Neural crest cell (in vitro differentiated cells): ENCODE measurements at places on chromosomes 11 and 22.

DNA sequence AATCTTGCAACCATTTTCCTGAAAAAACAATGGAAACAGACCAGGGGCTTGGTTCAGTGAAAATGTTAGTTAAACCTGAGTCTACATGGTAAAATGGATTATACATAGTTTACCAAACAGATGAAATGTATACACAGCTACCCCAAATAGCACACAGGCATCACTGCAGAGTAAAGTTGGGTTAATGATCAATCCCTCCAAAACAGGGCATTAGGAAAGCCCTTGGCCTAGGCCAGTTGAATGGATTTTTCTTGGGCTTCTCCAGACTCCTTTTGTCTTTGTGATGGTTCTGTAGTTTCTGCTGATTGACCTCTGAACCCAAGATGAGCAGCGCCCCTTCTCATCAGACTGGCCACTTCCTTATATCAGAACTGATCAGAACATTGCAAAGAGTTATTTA is 173.5 kb downstream of the RRAS2 start:
- DNase-seq, result no peak

GRCh38 chr11:10824888-10825287 is 16.2 kb upstream of the EIF4G2 start:
- DNase-seq, result no peak

GRCh38 chr11:119459293-119459976 is 36.5 kb upstream of the THY1 start:
- DNase-seq, result no peak

DNA sequence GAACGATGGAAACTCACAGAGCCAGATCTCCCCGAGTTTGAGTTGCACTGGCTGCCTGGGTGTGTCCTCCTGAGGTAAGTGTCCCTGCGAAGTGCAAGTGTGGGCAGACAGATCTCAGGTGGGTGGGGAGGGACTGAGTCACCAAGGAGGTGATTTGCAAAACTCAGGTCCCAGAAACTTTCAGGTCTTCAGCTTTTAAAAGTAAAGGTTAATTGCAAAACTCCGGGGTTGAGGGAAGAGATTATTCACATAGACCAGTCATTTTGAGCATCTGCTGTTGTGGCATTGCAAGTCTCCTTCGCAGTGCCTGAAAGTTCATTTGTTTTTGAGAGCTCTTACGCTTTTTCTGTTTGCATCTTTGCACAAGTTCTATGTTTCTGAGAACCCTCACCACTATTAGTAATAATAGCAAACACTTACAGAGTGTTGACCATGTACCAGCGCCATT is 7.1 kb downstream of the CD44 start:
- no peak for DNase-seq

DNA sequence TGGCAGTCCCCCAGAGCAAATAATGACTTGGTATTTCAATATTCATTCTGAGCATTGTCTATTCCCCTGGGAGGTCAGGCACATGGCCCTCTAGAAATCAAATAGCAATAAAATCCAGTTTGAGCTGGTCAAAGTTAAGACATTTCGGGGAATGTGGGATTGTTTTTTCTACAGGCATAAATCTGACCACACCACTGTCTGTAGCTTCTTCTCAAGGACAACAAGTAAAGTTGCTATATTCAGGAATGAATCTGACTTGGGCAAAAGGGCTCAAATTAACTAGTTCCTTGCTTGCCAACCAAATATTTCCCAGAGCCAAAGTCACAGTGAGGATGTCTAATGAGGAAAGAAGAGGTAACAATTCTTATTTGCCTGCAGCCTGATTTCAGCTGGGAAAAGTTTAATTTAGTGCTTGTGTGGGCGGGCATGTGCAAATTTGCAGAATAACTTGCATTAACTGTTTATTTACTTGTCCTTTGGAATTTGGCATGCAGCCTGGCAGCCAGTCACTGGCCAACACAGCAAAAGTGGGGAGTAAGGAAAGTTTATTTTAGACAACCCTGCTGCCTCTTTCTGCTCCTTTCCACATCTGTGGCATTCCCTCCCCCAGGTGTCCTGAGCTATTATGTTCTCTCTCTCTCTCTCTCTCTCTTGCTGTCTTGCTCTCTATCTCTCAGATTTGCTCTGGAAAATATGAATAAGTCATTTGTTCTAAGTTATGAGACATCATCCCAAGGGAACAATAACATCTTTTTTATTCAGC is 51.2 kb upstream of the ARHGAP20 start:
- DNase-seq, result no peak

- DNase-seq, result no peak
These were observed 123.8 kb downstream of the PLEKHA7 start for GRCh38 chr11:16890442-16890841.

DNA sequence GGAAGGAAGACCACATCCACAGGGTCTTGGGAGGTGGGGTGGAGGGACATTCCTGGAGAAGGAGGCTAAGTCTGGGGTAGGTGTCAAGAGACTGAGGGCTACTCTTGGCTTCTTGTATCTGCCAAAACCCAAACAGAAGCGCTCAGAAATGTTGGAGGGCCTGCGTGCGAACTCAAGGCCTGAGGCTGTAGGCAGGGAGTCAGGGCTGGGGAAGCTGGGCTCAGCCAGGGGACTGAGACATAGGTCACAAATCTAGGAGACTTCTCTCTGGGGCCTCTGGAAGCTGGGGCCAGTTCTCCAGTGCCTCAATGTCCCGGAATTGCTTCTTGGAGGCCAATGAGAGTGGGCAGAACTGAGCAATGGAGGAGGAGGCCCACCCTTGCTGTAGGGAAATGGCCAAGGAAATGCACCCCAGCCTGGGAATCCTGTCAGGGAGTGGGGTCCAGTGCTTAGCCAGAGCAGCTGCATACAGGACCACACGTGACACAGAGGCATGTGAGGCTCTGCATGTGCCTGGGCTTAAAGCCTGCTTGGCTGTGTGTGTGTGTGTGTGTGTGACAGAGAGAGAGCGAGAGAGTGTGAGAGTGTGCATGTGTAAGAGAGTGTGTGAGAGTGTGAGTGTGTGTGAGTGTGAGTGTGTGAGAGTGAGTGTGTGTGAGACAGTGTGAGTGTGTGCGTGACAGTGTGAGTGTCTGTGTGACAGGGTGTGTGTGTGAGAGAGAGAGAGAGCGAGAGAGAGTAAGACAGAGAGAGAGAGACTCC is 141.3 kb downstream of the ST3GAL4 start:
- no peak for DNase-seq

GRCh38 chr11:25970726-25971508 is 361.0 kb upstream of the ANO3 start:
- DNase-seq, result no peak

DNA sequence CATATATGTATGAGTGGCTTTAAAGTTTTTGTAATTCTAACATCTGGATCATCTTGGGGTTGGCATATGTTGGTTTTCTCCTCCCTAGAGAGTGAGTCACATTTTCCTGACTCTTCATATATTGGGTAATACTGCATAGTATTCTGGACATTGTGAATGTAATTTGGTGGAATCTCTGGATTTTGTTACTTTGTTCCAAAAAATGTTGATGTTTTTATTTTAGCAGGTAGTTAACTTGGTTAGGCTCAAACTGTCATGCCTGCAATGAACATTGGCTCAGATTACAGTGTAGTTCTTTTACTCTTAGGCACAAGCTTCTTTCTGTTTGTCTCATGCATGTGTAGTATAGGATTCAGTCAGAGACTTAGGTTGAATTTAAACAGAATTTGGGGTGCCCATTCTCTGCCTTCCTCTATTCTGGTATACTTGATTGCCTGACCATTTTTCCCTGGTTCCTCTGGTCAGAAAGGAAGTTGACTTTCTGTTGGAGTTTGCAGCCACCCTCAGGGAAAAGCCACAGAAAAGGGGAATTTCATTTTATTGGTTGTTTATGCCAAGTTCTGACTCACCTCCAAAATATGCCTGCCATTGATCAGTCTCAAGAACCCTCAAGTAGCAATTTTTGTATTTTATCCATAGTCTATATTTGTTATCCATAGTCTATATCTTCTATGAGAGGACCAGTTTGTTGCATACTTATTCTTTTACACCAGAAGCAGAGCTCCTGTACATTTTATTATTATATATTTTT is 151.7 kb downstream of the UVRAG start:
- no peak for DNase-seq

DNA sequence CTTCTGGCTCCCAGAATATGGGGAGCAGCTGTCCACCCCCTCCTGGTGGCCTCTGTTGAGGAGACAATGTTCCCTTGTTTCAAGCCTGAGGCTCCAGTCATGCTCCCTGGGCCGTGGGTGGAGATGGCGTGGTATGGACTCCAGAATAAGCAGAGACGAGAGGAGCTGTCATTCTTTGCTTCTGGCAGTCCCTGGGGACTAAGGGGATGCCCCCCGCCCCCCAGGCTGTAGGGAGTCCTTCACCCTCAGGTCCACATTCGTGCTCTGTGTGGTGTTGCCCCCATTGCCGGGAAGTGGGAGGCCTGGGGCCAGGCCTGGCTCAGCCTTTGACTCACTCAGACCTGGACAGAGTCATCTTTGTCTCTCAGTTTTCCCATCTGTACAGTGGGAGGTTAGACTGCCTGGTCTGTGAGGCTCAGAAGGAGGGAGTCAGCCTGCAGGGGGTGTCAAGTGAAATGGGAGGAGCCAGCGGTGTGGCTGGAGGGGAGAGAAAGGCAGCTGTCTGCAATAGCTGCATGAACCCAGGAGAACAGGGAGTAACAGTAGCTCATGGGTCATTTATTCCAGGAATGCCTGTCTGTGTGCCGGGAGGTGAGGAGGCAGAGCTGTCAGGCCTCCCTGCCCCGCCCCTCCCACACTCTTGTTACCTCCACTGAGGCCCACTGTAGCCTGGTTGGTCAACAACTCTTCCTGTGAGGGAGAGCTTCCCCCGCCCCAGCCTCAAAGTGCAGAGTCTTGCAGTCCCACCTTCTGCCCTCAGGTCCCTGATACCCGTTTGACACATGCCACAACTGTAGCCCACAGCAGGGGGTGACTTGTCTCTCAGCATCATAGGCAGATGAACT is 6.3 kb downstream of the ARHGEF17 start:
- DNase-seq, result no peak

GRCh38 chr11:100872951-100873740 is 186.1 kb downstream of the ARHGAP42 start:
- no peak for DNase-seq
